Activated CD4-positive, alpha-beta T cell treated with anti-CD3 and anti-CD28 coated beads, Interleukin-2, amount 50 U/mL, for 24 hours (primary cell): ENCODE measurements at places on chromosomes 6 and 20.
A peak's percentile ranks its signal among the peaks of the same experiment; 100 is the strongest.

- DNase-seq, result no peak
These were observed 50.7 kb downstream of the TRERF1 start for GRCh38 chr6:42400886-42401612.

DNA sequence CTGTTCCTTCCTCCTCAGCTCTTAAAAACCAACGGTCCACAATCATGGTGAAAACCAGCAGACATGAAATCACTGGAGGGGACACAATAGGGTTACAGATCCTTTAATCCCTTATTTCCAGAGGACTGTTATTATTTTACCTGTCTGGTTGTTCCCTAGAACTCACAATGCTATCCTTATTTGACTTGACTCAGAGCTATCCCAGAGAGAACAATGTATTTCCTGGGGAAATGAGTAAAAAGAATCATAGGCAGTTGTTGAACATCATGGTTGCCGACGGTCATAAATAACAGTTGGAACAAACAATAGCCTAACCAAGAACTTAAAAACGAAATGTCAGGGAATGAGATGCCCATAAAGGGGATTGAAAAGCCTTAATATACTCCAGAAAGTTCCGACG lies 9.3 kb downstream of the OR2H1 start:
- DNase-seq, result no peak

- no peak for DNase-seq
These were observed 103.4 kb upstream of the CDYL start for GRCh38 chr6:4672772-4673171.

DNA sequence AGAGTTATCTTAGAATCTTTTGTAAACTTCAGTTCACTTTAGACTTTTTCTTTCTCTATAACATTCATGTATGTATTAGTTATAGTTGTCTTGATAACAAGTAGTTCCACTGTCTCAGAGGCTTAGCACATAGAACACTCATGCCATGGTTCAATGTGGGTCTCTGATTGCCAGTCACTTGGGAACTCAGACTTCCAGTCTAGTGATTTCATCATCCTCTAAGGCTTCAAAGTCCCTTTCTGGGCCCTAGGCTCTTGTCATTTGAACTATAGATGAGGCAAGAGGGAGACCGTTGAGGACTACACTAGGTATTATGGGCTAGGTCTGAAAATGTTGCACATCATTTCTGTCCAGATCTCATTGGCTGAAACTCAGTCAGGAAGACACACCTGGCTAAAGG lies 8.4 kb upstream of the EEF1E1 start:
- no peak for DNase-seq

DNA sequence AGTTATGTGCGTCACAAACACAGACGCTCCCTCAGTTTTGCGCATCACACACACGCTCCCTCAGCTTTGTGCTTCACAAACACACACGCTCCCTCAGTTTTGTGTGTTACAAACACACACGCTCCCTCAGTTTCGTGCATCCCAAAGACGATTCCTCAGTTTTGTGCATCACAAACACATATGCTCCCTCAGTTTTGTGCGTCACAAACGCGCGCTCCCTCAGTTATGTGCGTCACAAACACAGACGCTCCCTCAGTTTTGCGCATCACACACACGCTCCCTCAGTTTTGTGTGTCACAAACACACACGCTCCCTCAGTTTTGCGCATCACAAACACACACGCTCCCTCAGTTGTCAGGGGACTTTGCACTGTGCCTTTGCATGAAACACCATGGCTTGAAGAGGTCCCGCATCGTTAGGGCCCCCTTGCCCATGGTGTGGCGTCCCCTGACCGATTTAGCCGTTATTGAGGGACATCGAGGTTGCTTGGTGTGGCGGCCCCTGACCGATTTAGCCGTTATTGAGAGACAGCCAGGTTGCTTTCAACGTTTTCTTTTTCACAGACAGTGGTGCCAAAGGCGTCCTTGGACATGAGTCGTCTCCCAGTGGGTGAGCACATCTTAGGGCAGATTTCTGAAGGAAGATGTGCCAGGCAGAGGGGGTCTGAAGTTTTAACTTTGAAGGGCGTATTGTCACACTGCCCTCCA lies 28.1 kb upstream of the MYT1 start:
- DNase-seq, result no peak

- no peak for DNase-seq
These were observed 855 bp upstream of the GFOD1 start for GRCh38 chr6:13488015-13488895.

- no peak for DNase-seq
These were observed 232.7 kb downstream of the DLL1 start for GRCh38 chr6:170057961-170058877.

DNA sequence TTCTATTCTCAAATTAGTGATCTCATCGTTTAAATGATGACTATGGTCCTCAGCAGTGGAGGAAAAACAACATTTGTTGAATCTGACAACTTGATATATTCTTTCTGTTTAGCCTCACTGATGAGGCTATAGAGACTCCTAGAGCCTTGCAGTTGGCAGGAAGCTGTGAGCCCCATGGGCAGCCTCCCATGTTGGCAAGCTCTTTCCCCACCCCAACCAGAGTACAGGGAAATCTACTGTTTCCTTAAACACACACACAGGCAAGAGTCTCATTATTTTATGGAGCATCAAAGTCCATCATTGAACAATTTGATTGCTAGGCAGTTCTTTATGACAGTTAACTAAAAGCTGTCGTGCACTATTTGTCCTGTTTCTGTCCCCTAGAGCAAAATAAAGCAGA lies 498.2 kb upstream of the CITED2 start:
- DNase-seq, result no peak

DNA sequence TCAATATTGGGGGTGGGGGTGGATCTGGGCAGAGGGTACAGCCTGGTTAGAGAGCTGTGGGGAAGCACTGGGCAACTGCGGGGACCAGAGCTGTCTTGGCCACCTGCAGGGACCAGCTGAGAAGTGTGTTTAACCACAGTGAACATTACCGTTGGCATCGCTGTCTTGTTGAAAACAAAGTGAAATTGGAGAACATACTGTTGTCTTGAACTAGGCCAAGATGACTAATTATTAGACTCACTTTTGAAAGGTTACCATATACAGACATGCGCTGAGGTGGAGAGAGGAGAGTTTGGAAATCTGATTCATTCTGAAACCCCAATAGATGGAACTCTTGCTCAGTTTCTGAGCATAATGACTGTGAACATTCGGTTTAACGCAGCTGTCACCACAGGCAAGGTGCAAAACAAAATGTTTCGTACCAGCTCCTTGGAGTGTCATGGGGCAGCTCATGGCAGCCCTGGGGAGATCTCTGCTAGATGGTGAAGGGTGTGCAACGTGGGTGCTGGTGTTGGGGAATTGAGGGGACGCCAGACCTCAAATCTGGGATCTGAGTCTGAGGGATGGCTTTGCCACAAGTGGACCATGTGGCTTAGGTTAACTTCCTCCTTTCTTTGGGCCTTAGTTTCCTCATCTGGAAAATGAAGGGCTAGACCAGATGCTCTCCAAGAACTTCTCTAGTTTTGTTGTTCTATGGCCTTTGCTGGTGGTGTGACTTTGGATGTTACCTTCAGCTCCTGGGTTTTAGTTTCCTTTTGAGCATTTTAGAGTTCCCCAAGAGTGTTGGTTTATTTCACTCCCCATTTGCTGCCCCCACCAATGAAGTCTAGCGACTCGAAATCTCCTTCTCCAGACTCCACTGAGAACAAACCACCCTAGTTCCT lies 24.6 kb upstream of the GTSF1L start:
- peak; percentile 38 for DNase-seq

- no peak for DNase-seq
These were observed 19.3 kb upstream of the RGS17 start for GRCh38 chr6:153150371-153150751.

GRCh38 chr6:5730585-5731263 lies 276.0 kb downstream of the NRN1 start:
- no peak for DNase-seq

DNA sequence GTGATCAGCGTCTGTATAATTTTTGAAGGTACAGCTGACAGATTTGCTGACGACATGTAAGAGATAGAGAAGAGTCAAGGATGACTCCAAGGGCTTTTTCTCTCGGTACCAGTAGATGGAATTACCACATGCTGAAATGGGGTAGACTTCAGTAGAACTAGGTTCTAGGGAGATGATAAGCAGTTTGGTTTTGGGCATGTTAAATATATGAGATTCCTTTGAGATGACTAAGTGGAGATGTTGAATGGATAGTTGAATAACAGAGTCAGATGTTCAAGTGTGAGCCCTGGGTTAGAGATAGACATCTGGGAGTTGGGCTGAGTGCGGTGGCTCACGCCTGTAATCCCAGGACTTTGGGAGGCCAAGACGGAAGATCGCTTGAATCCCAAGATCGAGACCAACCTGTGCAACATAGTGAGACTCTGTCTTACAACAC lies 50.0 kb downstream of the PHF20 start:
- no peak for DNase-seq

DNA sequence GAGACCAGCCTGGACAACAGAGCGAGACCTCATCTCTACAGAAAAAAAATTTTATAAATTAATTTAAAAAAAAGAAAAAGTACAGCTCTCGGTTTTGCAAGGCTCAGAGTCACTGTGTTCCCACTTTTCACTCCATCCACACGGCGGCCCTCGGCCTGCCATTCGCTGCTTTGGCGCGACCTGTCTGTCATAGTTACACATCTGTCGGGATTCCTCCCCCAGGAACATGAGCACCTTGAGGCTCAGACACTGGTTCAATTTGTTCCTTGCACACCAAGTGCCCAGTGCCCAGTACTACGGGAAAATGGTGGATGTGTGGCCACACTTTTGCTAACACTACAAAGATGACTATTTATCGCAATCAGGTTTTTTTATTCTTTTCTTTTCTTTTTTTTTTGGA lies 8.4 kb downstream of the CTSZ start:
- no peak for DNase-seq

- no peak for DNase-seq
These were observed 12.7 kb upstream of the SLC17A1 start for GRCh38 chr6:25844518-25844917.

DNA sequence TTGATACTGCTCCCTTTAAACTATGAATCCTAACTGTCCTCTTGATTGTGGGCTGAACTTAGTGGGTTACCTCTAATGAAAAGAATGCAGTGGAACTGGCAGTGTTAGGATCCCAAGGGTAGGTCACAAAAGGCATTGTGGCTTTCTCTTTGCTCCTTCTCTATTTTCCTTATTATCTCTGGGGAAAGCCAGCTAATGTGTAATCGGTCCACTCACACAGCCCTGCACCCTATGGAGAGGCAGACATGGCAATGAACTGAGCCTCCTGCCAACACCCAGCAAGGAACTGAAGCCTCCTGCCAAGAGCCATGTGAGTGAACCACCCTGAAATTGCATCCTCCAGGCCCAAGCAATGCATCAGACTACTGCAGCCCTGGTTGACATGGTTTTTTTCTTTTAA lies 24.6 kb upstream of the ZNF133 start:
- no peak for DNase-seq

DNA sequence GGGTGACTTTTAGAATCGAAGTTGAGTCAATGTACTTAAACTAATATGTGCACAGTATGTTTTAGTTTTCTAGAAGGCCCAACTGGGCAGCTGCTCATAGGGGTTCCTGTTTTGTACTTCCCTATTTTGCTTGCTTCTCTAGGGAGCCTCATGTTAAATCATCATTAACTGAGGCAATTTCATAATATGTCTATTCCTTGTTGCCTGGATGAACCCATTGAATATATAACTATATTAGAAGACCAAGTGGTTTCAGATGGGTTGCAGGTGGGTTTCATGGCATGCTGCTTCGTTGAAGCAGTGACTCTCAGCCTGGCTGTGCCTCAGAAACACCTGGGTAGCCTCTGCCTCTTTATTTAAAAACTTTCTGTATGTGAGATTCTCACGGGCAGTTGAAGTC lies 22.2 kb downstream of the CARMIL1 start:
- no peak for DNase-seq

DNA sequence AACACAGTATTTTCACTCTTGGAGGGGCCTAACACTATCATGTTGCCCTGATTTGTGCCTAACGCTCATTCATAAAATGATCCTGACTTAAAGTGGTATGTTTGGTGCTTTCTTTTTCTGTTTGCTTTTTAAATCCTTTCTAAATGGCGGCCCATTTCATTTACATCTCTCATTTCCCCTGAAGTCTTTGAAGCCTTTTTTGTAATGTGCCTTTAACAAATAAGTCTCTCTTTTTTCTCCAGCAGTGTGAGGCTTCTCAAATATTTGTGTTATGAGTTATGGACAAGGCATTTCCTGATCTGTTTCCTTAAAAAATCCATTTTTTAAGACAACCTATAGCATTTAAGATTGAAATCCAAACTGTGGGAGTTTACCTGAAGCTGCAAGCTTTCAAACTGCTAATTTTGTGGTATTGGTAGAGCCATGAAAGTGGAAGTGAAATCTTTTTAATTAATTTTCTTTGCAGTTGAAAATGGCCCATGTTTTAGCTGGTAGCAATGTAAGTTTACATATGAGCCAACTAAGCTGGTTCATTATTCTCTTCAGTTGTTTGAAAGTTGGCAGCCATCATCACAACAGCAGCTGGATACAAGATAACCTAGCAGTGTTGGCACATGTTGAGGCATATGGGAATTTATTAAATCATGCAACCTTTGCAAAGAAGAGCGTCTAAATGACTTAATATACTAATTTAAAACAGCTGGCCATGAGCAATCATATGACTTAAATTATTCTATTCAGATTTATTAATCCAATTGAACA lies 469.7 kb downstream of the CDKAL1 start:
- no peak for DNase-seq

GRCh38 chr20:4320291-4320690 lies 304.9 kb upstream of the RNF24 start:
- DNase-seq, result no peak

DNA sequence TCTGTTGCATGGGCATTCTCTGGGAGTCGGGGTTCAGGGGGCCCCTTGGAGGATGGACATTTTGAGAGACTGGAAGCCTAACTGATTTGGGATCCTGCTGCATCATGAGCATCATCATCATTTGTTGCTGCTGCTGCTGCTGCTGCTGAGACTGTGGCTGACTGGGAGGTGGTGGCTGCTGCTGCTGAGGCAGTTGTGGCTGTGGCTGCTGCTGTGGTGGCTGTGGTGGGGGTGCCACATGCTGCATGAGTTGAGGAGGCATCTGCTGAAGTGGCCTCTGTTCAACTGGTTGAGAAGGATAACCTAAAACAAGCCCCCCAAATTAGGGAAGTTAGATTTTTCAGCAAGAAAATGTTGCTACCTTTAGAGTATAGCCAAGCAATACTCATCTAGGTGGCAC lies 38.9 kb downstream of the TP53INP2 start:
- DNase-seq, result no peak

- DNase-seq, result no peak
These were observed 150.9 kb downstream of the EYA4 start for GRCh38 chr6:133392015-133392414.

GRCh38 chr6:45987856-45988255 lies 27.8 kb downstream of the CLIC5 start:
- no peak for DNase-seq

- DNase-seq, result no peak
These were observed 13.2 kb downstream of the MAP3K7 start for GRCh38 chr6:90573624-90574023.

- DNase-seq, result no peak
These were observed 464.6 kb downstream of the CDKAL1 start for GRCh38 chr6:20998748-20999448.

GRCh38 chr6:43809417-43810305 lies 39.6 kb downstream of the VEGFA start:
- no peak for DNase-seq
